ENCODE measurements at places on chromosomes 6 and 20.
A peak's percentile ranks its signal among the peaks of the same experiment; 100 is the strongest.

- DNase-seq: no peak
Measured at GRCh38 chr6:25138934-25139415, 140.2 kb upstream of the CARMIL1 start.

- DNase-seq: no peak
Measured at GRCh38 chr6:33117811-33118277, 42.1 kb downstream of the HLA-DPB1 start.

- DNase-seq: no peak
Measured at GRCh38 chr20:35978041-35978513, 9.7 kb downstream of the CNBD2 start.

- DNase-seq: no peak
Measured at GRCh38 chr20:40583205-40583604, 105.8 kb downstream of the MAFB start.

GRCh38 chr6:71190809-71191208 lies 97.8 kb upstream of the OGFRL1 start:
- no peak for DNase-seq

DNA sequence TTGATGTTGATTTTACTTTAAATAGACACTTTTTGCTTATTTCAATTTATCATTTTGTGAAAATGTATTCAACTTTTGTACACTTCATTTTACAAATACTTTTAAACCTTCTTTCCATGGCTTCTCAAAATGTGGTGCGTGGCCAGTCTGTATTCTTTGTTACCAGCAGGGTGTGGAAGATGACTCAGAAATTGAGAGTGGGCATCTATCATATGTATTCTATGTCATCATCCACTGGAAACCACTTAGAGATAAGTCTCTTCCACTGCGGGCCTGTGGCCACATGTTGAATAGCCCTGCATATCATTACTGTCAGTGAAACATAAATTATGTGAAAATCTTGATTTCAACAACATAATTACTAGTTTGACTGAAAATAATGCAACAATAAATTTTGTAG lies 52.6 kb upstream of the MC3R start:
- DNase-seq: peak; percentile 89

- DNase-seq: no peak
Measured at GRCh38 chr20:42492290-42492689, 697.4 kb downstream of the PTPRT start.

- no peak for DNase-seq
Measured at GRCh38 chr6:1608222-1609040, 1.3 kb upstream of the FOXC1 start.

DNA sequence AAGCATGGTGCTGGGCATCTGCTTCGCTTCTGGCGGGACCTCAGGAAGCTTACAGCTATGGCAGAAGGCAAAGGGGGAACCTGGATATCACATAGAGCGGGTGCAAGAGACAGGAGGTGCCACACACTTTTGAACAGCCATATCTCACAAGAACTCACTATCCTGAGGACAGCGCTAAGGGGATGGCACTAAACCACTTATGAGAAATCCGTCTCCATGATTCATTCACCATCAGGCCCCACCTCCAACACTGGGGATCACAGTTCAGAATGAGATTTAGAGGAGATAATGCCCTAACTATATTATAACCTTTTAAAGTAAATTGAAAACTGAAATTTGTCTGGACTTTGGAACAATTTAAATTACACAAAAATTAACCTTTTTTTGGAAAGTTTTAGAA lies 37.8 kb upstream of the SUMO4 start:
- DNase-seq: no peak

GRCh38 chr20:4836473-4836872 lies 114.8 kb downstream of the PRND start:
- DNase-seq: no peak

- peak; percentile 22 for DNase-seq
Measured at GRCh38 chr6:1596088-1596852, 13.4 kb upstream of the FOXC1 start.

- DNase-seq: no peak
Measured at GRCh38 chr6:16540804-16541752, 220.2 kb downstream of the ATXN1 start.

GRCh38 chr20:58666702-58667101 lies 15.6 kb downstream of the STX16 start:
- no peak for DNase-seq

- no peak for DNase-seq
Measured at GRCh38 chr6:6741264-6741663, 152.7 kb downstream of the LY86 start.

GRCh38 chr6:17491416-17492142 lies 98.2 kb downstream of the CAP2 start:
- no peak for DNase-seq

DNA sequence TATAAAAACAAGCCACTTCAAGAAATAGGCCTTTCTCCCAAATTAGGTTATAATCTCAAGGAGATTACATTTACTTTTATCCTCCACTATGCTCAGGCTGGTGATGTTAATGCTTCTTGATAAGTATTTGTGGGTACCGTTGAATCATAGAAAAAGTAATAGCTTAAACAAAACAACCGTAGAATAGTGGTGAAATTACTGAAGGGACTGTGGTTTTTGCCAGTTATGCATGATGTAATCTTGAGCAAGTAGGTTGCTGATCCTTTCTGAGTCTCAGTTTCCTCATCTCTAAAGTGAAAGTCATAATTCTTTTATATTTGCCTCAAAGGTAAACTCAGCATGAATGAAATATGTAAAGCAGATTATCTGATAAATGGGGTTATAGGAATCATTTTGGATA lies 187.3 kb upstream of the JAG1 start:
- no peak for DNase-seq

DNA sequence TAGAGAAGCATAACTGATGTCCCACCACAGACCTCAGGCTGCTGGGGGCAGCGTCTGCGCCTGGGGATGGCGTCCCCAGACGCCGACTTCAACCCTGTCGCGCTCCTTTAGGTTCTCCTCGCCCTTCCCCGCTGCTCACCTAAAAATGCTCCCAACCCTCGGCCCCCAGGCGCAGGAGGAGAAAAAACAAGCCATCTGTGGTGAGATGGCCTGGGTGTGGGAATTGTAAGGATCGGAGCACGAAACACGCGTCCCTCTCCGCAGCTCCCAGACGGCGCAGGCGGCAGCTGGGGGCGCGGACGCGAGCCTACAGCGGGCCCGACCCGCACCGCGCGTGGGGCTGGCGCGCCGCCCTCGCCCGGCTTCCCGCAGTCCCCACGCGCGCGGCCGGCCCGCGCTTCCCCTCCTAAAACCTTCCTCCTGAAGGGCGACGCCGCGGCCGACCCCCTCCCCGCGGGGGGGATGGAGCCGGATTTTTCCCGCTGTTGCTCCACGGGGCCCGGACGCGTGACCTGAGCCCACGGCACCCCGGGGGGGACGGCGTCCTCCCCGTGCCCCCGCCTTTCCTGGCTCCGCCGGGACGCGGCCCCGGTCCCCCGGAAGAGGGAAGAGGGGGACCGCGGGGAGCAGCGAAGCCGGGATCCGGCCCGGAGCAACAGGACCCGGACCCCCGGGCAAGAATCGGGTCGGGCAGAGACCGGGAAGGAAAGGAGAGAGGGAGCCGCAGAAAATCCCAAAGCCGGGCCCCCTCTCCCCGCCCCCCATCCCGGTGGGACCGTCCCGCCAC lies 611 bp downstream of the EPB41L2 start:
- DNase-seq: no peak

GRCh38 chr20:58659841-58660240 lies 8.8 kb downstream of the STX16 start:
- DNase-seq: peak; percentile 2

- DNase-seq: no peak
Measured at GRCh38 chr20:25223179-25223661, 24.7 kb upstream of the PYGB start.

DNA sequence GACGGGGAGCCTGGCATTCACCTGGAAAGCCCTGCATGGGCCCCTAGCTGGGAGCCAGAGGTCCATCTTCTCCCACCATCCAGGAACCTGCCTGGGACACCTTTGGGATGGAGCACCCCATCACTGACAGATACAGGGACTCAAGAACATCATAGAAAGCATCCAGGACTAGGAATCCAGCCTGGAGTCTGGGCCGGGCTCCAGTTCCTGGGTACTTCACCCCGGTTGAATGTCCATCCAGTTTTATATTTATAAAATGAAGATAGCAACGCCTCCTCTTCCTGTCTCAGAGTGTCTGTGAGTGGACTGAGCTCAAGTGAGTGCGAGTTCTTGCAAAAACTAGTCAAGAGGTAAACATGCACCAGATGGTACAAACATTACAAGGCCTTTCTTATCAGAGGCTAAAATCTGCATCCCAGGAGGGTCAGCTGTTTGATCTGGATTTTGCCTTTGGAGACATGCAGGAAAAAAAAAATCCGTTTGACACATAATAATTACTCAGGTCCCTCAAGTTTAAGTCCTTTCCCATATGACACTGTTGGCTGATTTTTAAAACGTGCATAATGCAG lies 27.4 kb downstream of the ZC3H12D start:
- DNase-seq: no peak

DNA sequence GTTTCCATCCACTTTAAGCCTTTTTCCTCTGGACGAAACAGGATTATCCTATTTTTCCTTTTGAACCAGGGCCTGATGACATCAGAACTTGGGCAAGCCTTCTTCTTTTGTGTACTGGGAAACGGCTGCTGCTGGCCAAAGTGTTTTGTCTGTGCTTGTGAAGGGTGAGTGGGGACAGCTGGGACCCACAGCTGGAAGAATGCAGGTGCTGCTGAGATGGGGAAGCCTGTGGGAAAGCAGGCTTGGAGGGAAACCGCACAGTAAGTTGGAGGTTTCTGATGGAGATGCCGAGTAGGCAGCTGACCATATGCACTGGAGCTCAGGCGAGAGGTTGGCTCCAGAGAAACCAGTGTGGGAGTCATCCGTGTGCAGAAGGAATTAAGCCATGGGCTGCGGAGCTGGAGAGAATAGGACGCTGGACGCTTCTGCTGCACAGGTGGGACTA lies 8.5 kb upstream of the PSMG4 start:
- DNase-seq: peak; percentile 10

GRCh38 chr20:49608752-49609670 lies 41.1 kb upstream of the PTGIS start:
- DNase-seq: peak; percentile 65

- DNase-seq: no peak
Measured at GRCh38 chr20:57785061-57785460, 75.2 kb upstream of the PMEPA1 start.

DNA sequence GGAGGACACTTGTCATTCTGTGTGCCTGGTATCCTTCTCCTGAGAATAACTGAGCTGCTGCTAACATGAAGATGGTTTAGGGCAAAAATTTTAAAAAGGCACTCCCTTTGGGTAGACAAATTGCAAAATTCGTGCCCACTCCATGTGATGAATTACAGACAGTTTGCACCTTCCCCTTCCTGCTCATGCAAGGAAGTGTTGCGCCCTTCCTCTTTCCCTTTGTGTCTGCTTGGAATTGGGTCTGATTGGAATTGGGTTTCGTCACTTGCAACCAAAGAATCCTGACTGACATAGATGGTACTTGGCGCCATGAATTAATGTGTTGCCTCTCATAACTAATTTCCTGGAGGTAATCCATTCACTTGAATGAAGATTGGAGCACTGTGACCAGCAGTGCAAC lies 62.3 kb upstream of the SHLD1 start:
- no peak for DNase-seq

- no peak for DNase-seq
Measured at GRCh38 chr6:3882431-3882830, 33.3 kb downstream of the FAM50B start.

DNA sequence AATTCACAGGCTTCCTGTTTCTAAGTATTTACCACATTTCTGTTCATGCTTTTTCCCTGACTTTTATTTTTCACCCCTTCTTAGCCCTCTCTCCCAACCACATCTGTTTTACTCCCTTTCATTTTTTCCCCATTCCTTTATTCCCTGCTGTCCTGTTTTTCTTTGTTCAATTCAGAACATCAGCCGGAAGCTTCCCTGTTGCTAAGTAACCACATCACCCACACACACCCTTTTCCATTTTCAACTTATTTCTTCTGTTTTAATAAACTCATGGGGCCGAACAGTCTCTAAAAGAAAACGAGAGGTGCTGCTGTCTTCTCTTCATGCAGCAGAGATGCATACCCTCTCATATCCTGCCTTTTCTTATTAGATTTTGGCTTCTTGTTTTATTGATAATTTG lies 53.5 kb upstream of the CEP85L start:
- DNase-seq: no peak

DNA sequence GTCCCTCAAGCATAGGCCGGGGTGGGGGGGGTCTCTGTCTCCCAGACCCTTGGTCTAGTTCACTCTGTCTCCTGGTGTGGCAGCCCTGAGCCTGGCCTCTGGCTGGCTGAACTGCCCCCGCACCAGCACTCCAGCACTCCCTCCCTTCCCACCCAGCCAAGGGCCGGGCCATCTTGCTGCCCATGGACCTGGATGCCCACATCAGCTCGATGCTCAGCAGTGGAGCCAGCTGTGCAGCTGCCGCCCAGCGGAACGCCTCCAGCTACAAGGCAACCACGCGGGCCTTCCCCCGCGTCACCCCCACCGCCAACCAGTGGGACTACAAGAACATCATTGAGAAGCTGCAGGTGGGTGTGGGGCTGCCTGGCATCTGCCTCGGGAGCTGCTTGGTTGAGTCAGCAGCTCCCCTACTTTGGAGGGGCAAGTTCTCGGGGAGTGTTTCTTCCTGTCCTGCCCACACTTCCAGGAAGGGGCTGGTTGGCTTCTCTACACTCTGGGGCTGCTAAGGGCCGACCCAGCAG lies 28.4 kb downstream of the UQCC2 start:
- no peak for DNase-seq

DNA sequence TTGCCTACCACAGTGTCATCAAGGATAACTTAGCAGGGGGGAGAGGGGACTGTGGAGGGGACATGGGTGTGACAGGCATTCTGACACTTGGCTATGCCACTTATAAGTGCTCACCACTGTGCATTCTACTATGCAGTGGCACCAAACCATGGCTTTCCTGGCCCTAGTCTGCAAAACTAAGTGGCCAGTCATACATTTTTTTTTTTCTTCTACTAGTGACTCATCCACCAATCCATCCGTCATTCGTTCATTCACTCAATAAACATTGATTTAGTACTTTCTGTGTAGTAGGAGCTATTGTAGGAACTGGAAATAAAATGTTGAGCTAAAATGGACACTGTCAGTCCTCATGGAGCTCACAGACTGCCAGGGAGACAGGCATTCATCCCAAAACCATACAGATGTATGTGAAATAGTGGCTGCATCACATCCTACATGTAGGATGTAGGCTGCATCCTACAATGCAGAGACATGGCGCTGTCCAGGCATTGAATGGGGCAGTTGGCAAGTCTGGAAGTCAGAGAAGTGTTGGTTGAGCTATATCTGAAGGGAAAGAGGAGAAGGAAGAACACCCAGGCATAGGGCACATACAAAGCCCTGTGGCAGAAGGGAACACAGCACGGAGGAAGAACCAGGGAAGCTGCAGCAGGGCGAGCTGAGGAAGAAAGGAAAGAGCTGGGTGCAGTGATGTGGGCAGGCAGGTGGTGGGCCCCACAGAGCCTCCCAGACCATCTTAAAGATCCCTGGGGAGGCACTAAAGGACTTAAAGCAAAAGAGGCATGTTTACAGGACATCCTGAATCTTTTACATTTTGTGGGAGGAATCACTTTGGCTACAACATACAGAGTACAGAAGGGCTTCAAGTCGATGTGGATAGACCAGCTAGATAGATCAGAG lies 224.4 kb downstream of the UST start:
- no peak for DNase-seq

GRCh38 chr6:125585470-125585869 lies 164.0 kb upstream of the HEY2 start:
- no peak for DNase-seq
